Progenitor cell of endocrine pancreas (in vitro differentiated cells): ENCODE measurements at places on chromosomes 7 and 10. TPM values are rescaled to one million over a fixed set of nuclear protein-coding genes. Genes with fewer than 3 reads are reported as not detected.

DNA sequence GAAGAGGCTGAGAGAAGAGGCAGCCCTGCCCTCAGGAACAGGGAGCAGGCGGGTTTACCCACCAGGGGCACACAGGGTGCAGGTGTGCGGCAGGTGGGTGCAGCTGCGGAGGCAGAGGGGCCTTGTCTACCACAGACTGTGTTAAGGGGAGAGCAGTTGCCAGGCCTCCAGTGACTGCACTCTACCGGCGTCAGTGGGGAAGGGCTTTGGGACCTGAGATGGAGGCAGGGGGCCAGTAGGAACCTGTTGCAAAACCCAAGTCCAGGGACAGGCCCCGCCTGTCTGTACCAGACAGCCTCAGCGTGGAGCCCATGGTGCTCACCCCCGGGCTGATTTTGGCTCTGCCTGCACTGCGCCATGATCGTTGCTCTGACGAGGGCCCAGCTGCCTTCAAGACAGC is 507.6 kb upstream of the FOXK1 start:
- peaks cover 10% of the 10 kb centered on the region for H3K36me3 ChIP-seq
- peaks cover 3% of the 10 kb centered on the region for H3K4me1 ChIP-seq
- no peak for DNase-seq
- no peak overlapping the region for H3K27ac ChIP-seq

GRCh38 chr7:92360387-92360786 is 86.9 kb upstream of the GATAD1 start:
- H3K27ac ChIP-seq = no peak overlapping the region
- H3K4me3 ChIP-seq = no peak overlapping the region
- H3K36me3 ChIP-seq = peaks cover 22% of the 10 kb centered on the region
- H3K27me3 ChIP-seq = no peaks in the 10 kb centered on the region
- no peak for DNase-seq

- H3K27ac ChIP-seq = no peak overlapping the region
- H3K4me3 ChIP-seq = no peak overlapping the region
- no peaks in the 10 kb centered on the region for H3K4me1 ChIP-seq
- no peaks in the 10 kb centered on the region for H3K27me3 ChIP-seq
- no peak for DNase-seq
These were observed 275.7 kb downstream of the CELF2 start for GRCh38 chr10:11293332-11293731.

DNA sequence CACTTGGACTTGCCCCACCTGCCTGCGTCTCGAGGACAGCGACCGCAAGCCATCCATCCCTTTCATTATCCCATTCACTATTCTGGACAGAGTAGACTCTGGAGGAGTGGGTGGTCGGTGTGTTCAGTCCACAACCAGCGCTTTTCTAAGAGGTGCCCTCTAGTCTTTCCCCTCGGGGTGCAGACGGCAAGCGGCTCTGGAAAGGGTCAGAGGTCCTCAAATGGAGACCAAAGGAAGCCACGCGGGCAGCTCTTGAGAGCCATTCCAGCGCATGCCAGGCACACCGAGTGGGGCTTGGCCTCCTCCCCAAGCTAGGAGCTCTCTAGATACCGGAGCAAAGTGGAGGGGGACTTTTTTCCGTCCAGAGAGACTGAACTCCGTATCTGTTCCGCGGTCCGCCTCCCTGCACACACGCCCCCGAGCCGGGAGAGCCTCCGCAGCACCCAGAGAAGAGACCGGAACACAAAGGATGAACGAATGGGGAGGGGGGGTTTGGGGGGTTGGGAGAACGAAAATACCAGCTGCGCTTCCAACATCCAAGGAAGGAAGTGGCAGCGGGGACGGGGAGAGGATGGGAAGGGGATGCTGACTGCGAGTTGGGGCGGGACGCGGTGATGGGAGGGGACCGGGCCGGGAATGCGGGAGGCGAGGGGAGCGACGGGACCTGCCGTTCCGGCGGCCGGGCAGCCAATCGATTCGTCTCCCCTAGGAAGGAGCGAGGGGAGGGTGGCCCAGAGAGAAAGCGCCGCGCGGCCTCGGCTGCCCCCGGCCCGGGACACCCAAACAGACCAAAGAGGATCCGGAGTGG is 515 bp downstream of the GSDME start:
- H3K4me3 ChIP-seq = peak overlapping the region; percentile 89
- no peaks in the 10 kb centered on the region for H3K36me3 ChIP-seq
- H3K27me3 ChIP-seq = peaks cover 32% of the 10 kb centered on the region

GRCh38 chr10:126893206-126893605 is 12.0 kb upstream of the DOCK1 start:
- no peaks in the 10 kb centered on the region for H3K4me1 ChIP-seq
- no peaks in the 10 kb centered on the region for H3K36me3 ChIP-seq
- no peak overlapping the region for H3K27ac ChIP-seq
- no peak for DNase-seq

GRCh38 chr7:23290993-23291392 is 8.1 kb upstream of the MALSU1 start:
- H3K27ac ChIP-seq = no peak overlapping the region
- peaks cover under 1% of the 10 kb centered on the region for H3K27me3 ChIP-seq
- H3K4me1 ChIP-seq = peaks cover 9% of the 10 kb centered on the region

DNA sequence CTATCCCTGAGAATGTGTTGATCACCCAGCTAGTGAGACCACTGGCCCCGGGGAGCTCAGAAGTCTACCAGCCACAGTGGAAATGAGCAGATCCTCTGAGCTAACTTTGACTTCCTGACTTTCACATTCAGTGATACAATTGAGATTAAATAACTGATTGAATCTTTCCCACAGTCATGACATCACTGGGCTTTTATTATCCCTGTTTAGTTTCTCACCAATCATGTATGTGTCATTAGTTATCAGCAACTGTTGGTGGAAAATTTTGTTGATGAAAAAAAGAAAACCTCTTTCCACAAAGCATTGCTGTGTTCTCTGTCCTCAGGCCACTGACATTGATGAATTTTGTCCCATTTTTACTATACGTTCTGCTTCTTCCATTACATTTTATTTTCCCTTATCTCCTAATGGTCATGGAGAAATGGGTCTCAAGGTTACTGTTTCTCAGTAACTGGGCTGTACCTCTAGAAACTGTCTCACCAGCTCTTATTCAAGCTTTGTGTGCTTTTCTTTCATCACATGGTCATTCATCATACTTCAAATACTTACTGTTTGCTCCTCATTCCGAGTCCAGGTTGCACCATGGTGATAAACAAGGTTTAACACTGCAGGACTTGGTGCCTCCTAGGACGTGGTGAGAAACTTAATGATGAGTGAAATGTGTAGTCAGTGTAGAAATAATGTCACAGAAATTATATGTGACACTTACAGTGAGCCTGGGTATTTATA is 304.7 kb downstream of the CDK14 start:
- H3K4me1 ChIP-seq = peaks cover 37% of the 10 kb centered on the region
- no peak for DNase-seq
- no peaks in the 10 kb centered on the region for H3K27me3 ChIP-seq
- peak overlapping the region; percentile 38 for H3K27ac ChIP-seq
- no peak overlapping the region for H3K4me3 ChIP-seq

CAV2 gene
- total RNA-seq = 9.4 and 9.9 TPM in 2 replicates

SHH gene
- total RNA-seq = 35.8 and 47.1 TPM in 2 replicates
